ENCODE measurements at places on chromosomes 4 and X. TPM values are rescaled to one million over a fixed set of nuclear protein-coding genes. Genes with fewer than 3 reads are reported as not detected.

The TRIML2 gene
- not detected for total RNA-seq

DNA sequence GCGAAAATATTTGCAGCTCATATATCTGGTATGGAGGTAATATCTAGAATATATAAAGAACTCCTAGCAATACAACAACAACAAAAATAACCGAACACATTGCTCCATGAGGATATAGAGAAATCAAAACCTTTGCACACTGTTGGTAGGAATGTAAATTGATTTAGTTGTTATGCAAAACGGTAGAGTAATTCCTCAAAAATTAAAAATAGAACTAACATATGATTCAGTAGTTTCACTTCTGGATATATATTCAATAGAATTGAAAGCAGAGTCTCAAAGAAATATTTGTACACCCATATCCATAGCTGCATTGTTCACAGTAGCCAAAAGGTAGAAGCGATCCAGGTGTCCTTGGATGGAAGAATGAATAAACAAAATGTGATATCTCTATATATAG, 203.0 kb upstream of the CNKSR2 start:
- no peak for DNase-seq

DNA sequence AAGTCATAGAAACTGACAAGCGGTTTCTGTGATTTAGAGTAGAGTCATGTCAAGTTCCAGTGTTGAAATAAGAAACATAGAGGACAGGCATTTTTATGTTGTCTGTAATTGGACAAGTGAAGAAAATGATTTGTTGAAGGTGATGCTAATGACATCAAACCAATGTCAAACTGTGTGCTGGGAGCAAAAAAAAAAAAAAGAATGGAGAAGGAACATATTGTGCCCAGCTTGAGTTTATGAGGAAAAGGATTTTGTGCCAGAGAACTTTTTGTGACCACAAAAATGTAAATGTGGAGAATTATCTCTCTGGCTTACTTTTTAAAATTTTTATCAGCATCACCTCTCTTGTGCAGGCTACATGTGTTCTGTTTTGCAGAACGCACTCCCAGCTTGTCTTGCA, 495.7 kb downstream of the RAPGEF2 start:
- no peak for DNase-seq

The IRF2 gene
- 68.5 TPM for total RNA-seq

The GAB1 gene
- 25.4 TPM for total RNA-seq

- DNase-seq, result no peak
These were observed 52.5 kb downstream of the LHFPL1 start for GRCh38 chrX:112627206-112627605.

The CENPE gene
- 2.7 TPM for total RNA-seq

GRCh38 chr4:102687982-102688433, 72.8 kb downstream of the MANBA start:
- no peak for DNase-seq

The DGKK gene
- 9.7 TPM for total RNA-seq

DNA sequence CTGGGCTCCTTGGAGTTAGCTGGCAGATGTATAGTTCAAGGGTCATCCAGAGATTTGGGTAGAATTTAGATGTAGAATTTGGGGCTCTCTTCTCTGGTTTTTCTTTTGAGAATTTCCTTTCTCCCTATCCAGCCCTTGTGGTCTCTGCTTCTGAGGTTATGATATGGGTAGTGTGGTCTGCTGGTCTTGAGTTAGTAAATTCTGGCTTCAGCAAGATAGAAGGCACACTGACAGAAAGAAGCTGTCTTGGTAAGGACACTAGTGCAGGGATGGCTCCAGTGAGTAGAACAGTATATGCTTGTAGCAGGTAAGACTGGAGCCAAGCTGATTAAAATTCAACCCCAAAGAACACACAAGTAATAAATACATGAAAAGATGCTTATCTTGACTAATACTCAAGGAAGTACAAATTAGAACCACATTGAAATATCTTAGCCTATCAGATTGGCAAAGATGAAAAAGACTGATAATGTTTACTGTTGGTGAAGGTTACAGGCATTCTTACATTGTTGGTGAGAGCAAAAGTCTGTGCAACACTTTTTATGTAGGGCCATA, 2.1 kb upstream of the IL9R start:
- no peak for DNase-seq

The MAPK10 gene
- total RNA-seq, result 0.92 TPM

DNA sequence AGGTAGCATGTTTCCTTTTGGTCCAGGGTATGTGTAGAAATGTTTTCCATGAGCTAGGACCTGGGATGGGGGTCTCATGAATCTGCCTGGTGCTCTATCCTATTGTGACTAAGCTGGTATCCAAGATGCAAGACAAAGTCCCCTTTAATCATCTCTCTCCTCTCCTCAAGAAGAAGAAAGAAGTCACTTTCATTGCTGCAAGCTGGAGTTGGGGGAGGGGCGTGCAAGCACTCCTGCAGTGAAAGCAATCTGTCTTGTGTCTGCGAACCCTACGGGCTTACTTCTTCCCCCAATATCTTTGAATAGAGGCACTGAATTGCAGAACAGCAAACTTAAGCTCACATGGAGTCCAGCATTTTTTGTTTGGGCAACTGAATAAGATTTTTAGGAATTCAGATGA, 27.2 kb upstream of the GRPR start:
- DNase-seq, result no peak

- DNase-seq, result no peak
These were observed 1005.9 kb upstream of the PABPC4L start for GRCh38 chr4:135207531-135207930.

The C4orf33 gene
- total RNA-seq, result 26.2 TPM

- DNase-seq, result no peak
These were observed 64.8 kb downstream of the MAD2L1 start for GRCh38 chr4:120001850-120002249.

GRCh38 chr4:121726642-121727268, 30.0 kb upstream of the ANXA5 start:
- no peak for DNase-seq

The KLB gene
- total RNA-seq, result 0.16 TPM

The BMX gene
- 0.30 TPM for total RNA-seq
